ENCODE measurements at places on chromosomes 2 and 18.

DNA sequence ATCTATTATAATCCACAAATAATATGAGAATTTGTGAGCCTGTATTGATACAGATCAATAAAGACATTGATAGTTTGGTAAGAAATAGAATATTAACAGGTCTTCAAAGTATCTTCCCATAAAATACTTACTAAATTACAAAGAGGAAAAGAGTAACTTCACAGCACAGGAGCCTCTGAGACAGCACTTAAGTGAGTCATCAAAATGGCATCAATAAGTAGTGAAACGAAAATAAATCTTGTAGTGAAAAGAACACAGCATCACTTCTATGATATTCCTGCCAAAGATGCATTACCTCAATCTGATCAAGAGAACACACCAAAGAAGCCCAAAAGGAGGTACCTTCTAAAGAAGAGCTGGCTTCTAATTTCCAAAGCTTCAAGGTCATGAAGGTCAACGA is 116.4 kb downstream of the CBLN2 start:
- DNase-seq = no peak

GRCh38 chr2:215716956-215717355 is 281.1 kb upstream of the FN1 start:
- no peak for DNase-seq

- no peak for DNase-seq
Observed at GRCh38 chr2:113370030-113370429, 67.5 kb upstream of the ZNG1B start.

DNA sequence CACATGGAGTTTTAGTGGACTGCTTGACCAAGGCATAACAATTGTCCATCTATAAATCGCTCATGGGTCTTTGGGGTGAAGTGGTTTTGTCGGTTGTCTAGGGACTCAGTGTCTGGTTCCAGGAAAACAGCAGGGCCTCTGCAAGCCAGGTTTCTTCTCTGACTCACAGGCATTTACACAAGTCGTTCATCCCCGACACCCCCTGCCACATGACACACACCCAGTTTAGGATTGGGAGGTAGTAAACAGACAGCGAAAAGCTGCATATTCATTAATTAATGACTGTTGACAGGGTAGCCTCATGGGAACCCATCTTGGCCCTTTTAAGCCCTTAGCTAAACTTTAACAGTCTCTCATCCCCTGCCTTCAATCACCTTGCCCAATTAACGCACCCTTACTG is 194.8 kb upstream of the ACVR2A start:
- DNase-seq = no peak

DNA sequence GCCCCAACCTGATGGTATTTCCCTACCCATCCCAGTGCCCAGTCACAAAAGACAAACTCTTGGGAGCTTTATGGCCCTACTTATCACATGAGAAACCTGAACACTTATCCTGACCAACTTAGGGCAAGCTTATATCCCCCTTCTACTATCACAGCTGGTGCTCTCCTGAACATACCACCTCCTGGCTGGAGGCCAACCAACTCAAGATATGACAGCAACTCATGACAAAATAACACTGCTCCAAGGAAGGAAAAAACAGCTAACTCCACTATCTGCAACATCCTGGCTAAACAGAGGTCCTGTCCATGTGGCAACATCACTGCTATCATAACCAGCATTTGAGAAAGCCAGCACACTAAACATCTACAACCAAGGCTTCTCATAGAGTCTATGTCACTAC is 20.9 kb upstream of the CLASP1 start:
- DNase-seq = no peak

DNA sequence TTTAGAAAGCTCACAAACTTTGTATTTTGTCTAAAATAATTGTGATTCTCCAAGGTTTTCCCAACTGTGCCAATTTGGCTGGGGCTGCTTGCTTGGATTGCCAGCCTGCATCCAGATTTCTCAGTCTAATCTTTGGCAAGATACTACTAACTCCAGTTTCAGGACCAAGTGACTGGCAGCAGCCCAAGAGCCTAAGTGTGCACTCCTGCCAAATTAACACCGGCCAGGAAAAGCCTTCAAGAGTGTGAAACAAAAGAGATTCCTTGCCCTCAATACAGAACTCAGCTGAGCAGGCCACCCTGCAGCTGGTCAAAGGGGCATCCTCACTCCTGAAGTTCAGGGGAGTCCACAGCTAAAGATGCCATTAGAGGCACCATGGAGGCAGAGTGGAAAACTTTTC is 589.0 kb upstream of the ACVR2A start:
- DNase-seq = no peak

DNA sequence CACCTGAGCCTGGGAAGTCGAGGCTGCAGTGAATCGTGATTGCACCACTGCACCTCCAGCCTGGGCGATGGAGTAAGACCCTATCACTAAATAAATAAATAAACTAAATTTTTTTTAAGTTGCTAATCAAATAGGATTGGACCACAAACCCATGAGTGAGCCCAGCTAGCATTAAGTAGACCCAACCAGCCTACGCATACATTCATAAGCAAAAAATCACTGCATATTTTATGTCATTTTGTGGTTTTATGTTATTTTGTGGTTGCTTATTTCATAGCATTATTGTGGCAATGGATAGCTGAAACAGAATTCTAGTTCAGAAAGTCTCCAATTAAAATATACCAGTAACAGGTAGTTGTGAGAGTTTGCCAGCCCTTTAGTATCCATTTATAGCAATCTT is 29.1 kb upstream of the ZC3H15 start:
- DNase-seq = no peak

GRCh38 chr18:48342125-48342524 is 67.1 kb downstream of the ZBTB7C start:
- DNase-seq = no peak

- no peak for DNase-seq
Observed at GRCh38 chr2:224032283-224032682, 6.8 kb downstream of the SERPINE2 start.

- no peak for DNase-seq
Observed at GRCh38 chr2:191927991-191928390, 81.1 kb upstream of the CAVIN2 start.

- DNase-seq = no peak
Observed at GRCh38 chr18:21264651-21265050, 22.6 kb downstream of the GREB1L start.

DNA sequence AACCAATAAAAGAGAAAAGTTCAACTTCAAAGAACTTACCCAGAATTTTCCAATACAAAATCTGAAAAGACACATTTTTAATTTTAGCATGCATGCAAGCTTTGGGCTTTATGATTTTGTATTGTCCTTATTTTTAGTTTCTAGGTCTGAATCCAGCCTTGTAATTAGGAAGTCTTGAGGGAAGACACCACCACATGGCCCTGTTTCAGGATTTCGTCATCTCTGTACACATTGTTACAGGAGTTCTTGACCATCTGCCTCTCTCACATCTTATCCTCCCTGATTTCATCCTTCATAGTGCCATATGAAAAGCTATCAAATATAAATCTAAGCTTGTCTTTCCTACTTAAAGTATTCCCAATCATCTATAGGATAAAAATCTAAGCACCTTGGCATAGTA is 176.1 kb downstream of the TXNL1 start:
- no peak for DNase-seq

GRCh38 chr2:104844807-104845551 is 8.9 kb upstream of the POU3F3 start:
- DNase-seq = no peak

- DNase-seq = no peak
Observed at GRCh38 chr2:97988722-97989121, 7.0 kb downstream of the TMEM131 start.

GRCh38 chr18:78099979-78100588 is 850.4 kb downstream of the GALR1 start:
- DNase-seq = no peak

- no peak for DNase-seq
Observed at GRCh38 chr2:133667968-133668367, 99.7 kb upstream of the NCKAP5 start.

DNA sequence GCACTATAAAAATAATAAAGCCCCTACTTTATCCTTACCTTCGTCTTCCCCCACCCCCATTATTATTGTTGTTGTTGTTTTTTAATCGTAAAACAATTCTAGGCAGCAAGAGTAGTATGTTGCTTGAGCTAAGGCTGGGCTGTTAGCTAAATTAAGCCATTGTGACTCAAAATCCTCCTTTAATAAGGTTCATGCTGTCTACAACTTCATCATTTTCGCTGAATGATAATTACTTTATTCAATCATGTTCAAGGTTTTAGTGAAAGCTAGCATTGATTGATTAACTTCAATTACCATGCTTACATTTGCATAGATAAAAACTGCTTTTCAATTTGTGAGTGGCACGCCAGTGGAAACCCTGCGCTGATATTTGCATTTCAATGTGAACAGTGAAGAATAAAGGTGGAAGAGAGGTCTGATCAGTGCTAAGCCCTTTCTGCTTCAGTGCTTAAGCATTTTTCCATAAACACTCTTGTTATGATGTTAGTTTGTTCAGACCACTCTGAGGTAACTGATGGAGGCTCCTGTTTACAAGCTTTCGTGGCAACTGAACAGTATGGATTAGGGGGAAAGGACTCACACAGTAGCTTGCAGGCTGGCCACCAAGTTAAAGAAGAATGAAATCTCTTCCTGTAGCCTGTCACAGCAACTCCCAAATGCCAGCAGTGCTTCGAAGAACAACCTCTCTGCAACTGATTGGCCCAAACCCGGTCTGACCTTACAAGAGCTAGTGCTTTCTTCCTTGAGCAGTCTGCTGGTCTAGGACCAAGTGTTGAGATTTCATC is 156.8 kb downstream of the GPD2 start:
- no peak for DNase-seq

DNA sequence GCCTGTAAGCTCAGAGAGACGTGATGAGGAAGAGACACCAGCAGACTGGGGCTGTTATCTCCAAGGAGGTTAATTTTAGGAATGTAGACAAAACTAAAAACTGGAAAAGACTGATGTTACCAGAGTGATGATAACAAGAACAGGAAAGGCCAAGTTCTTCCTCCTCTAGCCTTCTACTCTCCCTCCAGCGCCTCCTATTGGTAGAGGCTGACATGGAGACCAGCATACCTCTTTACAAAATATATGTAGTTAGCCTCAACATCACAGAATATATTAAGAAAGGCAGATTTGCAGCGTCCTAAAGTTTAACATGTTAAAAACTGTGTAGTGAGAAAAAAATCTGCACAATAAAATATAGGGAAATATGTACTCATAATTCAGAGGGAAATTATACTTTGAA is 66.0 kb downstream of the TCF4 start:
- no peak for DNase-seq

DNA sequence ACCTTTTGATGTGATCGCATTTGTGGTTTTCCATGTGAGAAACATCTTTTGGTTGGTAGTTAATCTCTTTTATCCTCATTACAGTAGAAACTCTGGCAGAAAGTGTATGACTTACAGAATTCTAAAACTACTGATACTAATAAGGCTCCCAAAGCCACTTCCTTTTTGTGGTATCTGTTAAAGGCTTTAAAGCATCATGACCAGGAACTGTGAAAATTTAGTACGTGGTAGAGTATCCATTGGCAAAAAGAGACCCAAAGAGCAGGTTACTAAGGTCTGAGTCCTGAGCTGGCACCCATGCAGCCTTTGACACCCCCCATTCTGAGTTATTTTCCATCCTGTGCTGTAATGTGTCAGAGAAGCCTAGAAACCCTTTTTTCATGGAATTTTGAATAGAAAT is 94.5 kb downstream of the DPP4 start:
- no peak for DNase-seq

- no peak for DNase-seq
Observed at GRCh38 chr18:22106536-22107292, 62.7 kb upstream of the GATA6 start.

DNA sequence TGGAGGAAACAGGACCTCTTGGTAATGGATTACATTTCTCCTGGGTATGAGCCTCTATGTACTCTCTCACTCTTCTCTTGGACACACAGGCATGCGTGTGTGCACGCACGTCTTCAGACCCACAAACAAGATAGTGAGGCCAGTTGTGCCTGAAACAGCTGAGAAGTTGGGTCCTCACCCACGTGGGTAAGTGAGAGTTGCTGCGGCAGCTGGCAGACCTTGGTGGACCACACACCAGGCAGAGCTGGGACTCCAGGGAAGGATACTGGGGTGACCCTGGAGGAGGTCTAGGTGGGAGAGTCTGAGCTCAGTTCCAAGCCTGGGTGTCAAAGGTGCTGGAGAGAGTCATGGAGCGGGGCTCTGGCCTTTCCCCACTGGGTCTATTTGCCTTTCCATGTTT is 194.3 kb downstream of the HAUS1 start:
- no peak for DNase-seq

- DNase-seq = no peak
Observed at GRCh38 chr18:58761970-58762780, 90.9 kb downstream of the MALT1 start.

GRCh38 chr2:230640540-230641011 is 72.1 kb upstream of the CAB39 start:
- no peak for DNase-seq

DNA sequence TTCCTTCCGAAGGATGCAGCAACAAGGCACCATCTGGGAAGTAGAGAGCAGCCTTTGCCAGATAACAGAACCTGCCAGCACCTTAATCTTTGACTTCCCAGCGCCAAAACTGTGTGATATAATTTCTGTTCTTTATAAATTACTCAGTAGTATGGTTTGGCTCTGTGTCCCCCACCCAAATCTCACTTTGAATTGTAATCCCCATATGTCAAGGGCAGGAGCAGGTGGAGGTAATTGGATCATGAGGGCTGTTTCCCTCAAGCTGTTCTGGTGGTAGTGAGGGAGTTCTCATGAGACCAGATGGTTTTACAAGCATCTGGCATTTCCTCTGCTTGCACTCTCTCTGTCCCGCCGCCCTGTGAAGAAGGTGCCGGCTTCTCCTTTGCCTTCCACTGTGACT is 899.9 kb downstream of the TRIB2 start:
- DNase-seq = no peak

DNA sequence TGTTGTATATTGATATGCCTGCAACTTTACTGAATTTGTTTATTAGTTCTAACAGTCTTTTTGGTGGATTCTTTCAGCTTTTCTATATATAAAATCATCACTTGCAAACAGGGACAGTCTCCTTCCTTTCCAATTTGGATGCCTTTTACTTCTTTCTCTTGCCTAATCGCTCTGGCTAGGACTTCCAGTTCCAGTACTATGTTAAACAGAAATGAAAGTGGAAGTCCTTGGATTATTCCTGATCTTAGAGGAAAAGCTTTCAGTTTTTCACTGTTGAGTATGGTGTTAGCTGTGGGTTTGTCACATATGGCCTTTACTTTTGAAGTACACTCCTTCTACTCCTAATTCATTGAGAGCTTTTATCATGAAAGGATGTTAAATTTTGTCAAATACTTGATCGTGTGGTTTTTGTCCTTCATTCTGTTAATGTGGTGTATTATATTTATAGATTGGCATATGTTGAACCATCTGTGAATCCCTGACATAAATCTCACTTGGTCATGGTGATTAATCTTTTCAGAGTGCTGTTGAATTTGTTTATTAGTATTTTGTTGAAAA is 52.9 kb downstream of the REL start:
- DNase-seq = no peak

- DNase-seq = no peak
Observed at GRCh38 chr18:57918601-57919000, 115.5 kb upstream of the ATP8B1 start.

Data from CD4-positive, alpha-beta T cell treated with Interleukin-12 subunit alpha and Interleukin-12 subunit beta, for 1 hour (primary cell).